Activated CD8-positive, alpha-beta memory T cell treated with anti-CD3 and anti-CD28 coated beads, Interleukin-2, amount 10 ng/mL, durations not matched to agents 7 days and 5 days (primary cell): ENCODE measurements at places on chromosomes 1 and 21. TPM values are rescaled to one million over a fixed set of nuclear protein-coding genes. Genes with fewer than 3 reads are reported as not detected.

DNA sequence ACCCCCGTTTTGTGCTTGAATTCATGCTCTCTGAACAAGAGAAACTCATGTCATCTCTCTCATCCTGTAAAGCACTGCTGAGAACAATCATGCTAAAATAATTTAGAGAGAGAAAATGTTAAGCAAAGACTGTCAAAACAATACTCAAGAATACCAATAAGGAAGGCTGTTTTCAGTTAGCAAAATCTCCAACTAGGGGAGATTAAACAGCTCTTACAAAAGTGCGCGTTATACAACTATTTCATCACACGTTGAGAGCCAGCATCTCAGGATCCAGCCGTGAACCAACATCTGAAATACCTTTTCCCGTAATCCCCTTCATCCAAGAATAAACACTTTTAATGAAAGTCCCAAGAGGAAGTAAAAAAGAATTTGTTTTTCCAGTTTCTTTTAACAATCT lies 44.1 kb upstream of the KCNJ15 start:
- H3K4me1 ChIP-seq = no peaks in the 10 kb centered on the region
- H3K27me3 ChIP-seq = peaks cover 5% of the 10 kb centered on the region

DNA sequence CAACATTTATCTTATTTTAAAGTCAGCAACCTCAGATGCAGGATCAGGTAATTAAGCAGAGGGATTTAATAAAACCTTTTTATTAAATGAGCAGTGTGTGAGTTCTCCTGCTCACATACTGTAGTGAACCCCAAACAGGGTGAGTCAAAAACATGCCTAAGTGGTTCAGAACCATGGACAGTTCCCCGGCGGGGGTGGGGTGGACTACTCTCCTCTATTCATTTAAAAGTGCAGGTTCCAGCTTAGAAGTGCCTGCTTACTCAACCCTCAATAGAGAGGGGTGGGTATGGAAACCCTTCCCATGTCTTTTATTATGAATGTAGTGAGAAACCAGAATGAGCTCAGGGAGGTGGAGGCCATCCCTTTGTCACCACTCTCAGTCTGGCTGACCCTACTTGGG lies 397.9 kb downstream of the HHAT start:
- peaks cover 12% of the 10 kb centered on the region for H3K4me1 ChIP-seq
- peak; percentile 55 for DNase-seq
- no peak overlapping the region for H3K27ac ChIP-seq
- no peak overlapping the region for H3K4me3 ChIP-seq
- peaks cover 14% of the 10 kb centered on the region for H3K27me3 ChIP-seq
- H3K36me3 ChIP-seq = no peaks in the 10 kb centered on the region

- H3K27ac ChIP-seq = no peak overlapping the region
- no peak for DNase-seq
- no peak overlapping the region for H3K4me3 ChIP-seq
Observed at GRCh38 chr1:3545363-3546047, 65.8 kb downstream of the MEGF6 start.

DNA sequence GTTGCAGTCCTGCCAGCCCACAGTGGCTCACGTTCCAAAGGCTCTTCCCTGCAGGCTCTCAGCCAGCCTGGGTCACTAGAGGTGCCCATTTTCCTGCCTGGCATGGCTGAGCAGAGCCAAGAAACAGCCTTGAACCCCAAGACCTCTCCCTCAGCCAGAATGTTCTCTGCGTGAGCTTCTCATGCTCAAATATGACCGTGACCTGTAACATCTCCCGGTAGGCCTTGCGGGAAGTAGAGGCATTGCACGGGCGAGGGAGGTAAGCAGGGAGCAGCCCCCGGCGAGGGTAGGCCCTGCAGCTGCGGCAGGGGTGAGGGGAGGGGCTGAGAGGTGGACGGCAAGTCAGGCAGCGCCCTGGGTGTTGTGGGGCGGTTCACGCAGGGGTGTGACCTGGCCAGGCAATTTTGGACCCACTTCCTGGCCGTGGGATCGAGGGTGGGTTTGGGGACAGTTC lies 20.0 kb downstream of the RRP1 start:
- no peak overlapping the region for H3K27ac ChIP-seq
- no peak overlapping the region for H3K4me3 ChIP-seq
- peaks cover 5% of the 10 kb centered on the region for H3K4me1 ChIP-seq
- no peak for DNase-seq
- no peaks in the 10 kb centered on the region for H3K27me3 ChIP-seq
- no peaks in the 10 kb centered on the region for H3K36me3 ChIP-seq

DNA sequence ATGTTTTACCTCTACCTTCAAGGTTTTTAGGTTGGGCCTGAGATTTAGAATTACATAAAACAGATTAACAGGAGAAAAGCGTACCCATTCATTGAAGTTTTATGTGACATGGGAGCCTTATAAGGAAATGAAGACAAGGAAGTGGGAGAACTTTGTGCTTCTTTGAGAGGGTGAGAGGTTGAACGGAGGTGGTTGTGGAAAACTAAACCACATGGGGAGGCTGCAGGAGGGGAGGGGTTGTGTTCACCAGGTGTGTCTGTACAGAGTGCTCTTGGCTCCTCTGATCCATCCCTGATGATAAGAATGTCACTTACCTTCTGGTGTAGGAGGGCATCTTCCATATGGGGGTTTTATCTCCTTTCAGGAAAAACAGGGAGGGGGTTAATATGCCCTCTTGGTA lies 2.7 kb downstream of the SLX9 start:
- no peaks in the 10 kb centered on the region for H3K27me3 ChIP-seq
- no peak overlapping the region for H3K4me3 ChIP-seq
- peaks cover 46% of the 10 kb centered on the region for H3K4me1 ChIP-seq
- no peak for DNase-seq

- no peak overlapping the region for H3K4me3 ChIP-seq
- H3K4me1 ChIP-seq = peaks cover 5% of the 10 kb centered on the region
- peak; percentile 59 for DNase-seq
- H3K36me3 ChIP-seq = no peaks in the 10 kb centered on the region
Observed at GRCh38 chr1:246492611-246493245, 14.4 kb downstream of the SMYD3 start.

Gene SH2D1B
- total RNA-seq = not detected

Gene TRIM67
- not detected for total RNA-seq

Gene SCCPDH
- total RNA-seq = 24.8 TPM

Gene PRDM16
- total RNA-seq = not detected

Gene OR6N1
- total RNA-seq = not detected
